ENCODE measurements at places on chromosomes 3 and 15. TPM values are rescaled to one million over a fixed set of nuclear protein-coding genes. Genes with fewer than 3 reads are reported as not detected.

Gene FAM227B
- 9.1 TPM for total RNA-seq

Gene CRABP1
- 401 TPM for total RNA-seq

Gene CISH
- total RNA-seq, result 3.3 TPM

Gene CAMKV
- total RNA-seq, result 10.6 TPM

Gene C3orf20
- total RNA-seq, result 0.22 TPM

Gene CACNA1D
- total RNA-seq, result 25.9 TPM

Gene AGBL1
- 3.7 TPM for total RNA-seq

Gene POLQ
- 5.6 TPM for total RNA-seq

Gene ERICH6
- not detected for total RNA-seq

Gene MYO5C
- total RNA-seq, result 18.4 TPM

Gene ZNF860
- total RNA-seq, result 4.7 TPM

Gene MUC4
- total RNA-seq, result 5.8 TPM

Gene ABCC5
- total RNA-seq, result 79.4 TPM

Gene SELENOT
- 121 TPM for total RNA-seq

Gene FGF7
- 15.6 TPM for total RNA-seq

Gene GPX1
- total RNA-seq, result 48.3 TPM

Gene CCNB2
- total RNA-seq, result 21.2 TPM

Gene DUOX1
- 2.0 TPM for total RNA-seq

Gene SLC51A
- total RNA-seq, result 0.77 TPM

Gene FEZF2
- 14.3 TPM for total RNA-seq

Gene LINGO1
- total RNA-seq, result 35.2 TPM

Gene SORD
- 25.8 TPM for total RNA-seq

Gene AMT
- total RNA-seq, result 13.3 TPM

Gene PEX5L
- 22.8 TPM for total RNA-seq

Gene MESP2
- total RNA-seq, result 2.8 TPM
